AML-193 (cell line): ENCODE measurements at places on chromosomes 11 and 22.
A peak's percentile ranks its signal among the peaks of the same experiment; 100 is the strongest.

DNA sequence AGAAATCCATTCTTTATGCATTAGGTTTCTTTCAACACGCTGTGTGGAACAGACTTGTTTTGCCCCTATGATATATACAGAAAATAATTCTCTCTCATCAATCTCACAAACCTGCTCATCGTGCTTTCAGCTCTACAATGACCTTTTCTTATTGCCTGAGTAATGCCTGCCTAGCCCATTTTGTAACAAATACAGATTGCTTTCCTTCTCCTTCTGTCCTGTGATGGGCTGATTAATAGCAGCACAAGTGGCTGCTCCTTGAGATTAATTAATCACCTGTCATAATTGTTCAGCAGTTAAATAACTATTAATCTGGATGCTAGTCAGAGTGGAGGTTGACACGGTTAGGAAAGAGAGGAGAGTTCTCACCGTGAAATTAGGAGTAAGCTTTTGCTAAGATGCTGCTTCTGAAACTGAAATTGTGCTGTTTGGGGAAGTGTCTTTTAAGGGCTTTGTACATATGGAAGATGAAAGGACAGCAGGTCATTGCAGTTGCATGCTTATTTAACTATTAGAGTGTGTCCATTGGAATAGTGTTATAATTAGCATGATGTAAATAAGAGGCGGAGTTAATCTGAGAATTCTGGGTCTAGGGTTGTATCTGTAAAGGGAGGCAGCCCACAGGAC lies 1430.5 kb downstream of the FAM181B start:
- no peak for DNase-seq

- no peak for DNase-seq
These were observed 69.1 kb upstream of the PARVG start for GRCh38 chr22:44111562-44112155.

DNA sequence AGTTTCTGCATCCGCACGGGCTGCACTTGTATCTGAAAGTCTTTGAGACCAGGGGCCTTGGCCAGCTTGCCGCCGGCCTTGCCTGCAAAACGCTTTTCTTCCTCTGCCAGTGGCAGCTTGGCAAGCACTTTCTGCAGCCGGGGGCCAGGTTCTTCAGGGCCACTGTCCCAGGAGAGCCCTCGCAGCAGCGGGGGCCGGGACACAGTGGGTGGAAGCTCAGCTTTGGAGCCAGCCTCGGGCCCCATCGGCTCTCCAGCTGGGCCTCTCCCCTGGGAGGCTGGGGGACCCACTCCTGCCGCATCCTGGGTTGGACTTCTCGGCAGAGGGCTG lies 57.5 kb upstream of the LYVE1 start:
- no peak for DNase-seq

- DNase-seq: no peak
These were observed 3.5 kb upstream of the RAB1B start for GRCh38 chr11:66264914-66265313.

DNA sequence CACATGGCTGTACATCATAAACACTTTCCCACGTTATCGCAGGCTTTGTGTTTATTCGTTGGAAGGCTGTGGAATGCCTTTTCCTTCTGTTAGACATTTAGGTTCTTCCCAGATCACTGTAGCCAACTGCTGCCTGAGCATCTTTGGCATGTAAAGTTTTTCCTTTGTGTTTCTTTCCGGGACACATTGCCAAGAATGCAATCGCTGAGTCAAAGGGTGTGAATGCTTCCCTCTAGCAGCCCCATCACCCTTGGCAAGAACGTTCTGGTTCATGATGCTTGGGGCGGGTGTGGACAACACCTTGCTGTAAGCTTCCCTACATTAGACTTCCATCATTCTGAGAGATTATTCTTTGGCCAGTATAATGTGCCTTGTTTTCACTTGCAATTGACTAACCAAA lies 136.2 kb downstream of the OSBP2 start:
- no peak for DNase-seq

- peak; percentile 21 for DNase-seq
These were observed 11.7 kb upstream of the SORL1-AS1 start for GRCh38 chr11:121464352-121464946.

DNA sequence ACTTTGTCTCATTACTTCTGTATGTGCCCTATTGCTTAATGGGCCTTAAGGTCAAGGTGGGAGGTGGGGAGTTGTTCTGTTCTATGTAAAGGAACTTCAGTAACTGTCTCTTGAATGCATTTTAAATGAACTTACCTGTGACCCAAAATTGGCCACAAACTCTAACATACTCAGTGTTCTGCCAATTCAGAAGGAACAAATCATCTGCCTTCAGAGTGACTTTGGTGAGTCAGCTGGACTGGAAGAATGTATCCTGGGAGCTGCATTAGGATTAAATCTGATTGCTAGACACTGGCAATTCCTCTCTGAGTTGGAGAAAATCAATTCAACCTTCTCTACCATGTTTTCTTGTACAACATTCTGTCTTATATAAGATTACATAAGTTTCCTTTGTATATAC lies 1104.8 kb downstream of the DLG2 start:
- no peak for DNase-seq

DNA sequence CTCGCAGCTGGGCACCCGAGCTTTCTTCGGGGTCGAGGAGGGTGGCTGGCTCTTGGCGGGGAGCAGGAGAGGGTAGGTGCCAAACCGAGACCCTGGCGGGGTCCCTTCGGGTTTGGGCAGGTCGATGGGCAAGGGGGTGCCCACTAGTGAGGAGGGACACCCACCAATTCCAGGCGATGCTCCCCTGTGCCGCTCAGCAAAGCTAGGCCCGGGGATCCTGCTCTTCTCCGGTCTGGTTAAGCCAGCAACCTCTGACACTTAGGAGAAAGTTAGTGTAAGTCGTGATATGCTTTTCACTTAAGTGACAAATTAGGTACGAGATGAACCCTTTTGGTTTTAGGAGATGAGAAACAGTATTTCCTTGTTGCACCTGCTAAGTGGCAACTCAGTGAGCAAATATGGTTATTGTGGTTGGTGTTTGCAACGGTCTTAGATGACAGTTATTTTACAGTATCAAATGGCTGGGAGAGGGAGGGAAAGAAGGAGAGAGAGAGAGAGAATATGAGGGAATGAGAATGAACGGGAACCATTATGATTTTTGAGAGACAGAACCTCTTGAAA lies 565 bp downstream of the NUCB2 start:
- peak; percentile 80 for DNase-seq

DNA sequence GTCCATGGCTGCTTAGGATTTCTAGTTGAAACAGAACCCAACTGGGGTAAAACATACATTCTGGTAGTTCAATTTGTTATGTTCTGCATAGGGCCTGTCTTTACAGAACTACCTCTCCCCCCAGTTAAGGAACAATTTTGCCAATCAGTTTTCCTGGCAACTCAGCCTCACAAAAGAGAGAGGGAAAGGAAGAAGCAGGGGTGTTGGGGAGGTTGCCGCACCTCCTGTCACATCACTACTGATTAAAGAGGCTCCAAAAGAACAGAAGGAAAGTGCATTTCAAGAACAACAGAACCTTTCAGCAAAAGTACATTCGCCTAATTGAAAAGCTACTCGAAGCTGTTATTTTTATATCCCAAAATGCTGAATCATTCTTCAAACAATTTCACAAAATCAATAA lies 217.6 kb downstream of the CADM1 start:
- DNase-seq: no peak

DNA sequence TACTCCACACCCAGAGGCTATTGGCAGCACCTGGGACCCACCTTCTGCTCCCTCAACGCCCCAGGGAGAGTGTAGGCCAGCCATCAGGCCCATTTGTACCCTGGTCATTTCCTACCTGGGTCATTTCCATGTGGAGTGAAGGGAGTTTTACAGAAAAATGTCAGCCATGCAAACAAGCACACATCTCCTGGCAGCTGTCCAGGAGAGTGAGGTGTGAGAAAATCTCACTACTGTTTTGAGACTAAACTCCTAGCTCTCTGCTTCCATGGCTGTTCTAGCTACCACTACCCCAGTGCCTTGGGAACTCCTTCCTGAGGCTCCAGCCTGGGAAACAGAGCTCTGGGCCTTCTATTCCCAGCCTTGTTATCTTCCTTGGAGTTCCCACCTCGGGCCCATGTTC lies 2.8 kb upstream of the TMPRSS13 start:
- DNase-seq: no peak

- DNase-seq: no peak
These were observed 41.9 kb upstream of the MN1 start for GRCh38 chr22:27843441-27843840.
